ENCODE measurements at places on chromosomes 1 and 21.

- no peak for DNase-seq
Observed at GRCh38 chr1:84759756-84760155, 69.5 kb upstream of the SSX2IP start.

- no peak for DNase-seq
Observed at GRCh38 chr1:165409657-165410358, 35.1 kb downstream of the RXRG start.

DNA sequence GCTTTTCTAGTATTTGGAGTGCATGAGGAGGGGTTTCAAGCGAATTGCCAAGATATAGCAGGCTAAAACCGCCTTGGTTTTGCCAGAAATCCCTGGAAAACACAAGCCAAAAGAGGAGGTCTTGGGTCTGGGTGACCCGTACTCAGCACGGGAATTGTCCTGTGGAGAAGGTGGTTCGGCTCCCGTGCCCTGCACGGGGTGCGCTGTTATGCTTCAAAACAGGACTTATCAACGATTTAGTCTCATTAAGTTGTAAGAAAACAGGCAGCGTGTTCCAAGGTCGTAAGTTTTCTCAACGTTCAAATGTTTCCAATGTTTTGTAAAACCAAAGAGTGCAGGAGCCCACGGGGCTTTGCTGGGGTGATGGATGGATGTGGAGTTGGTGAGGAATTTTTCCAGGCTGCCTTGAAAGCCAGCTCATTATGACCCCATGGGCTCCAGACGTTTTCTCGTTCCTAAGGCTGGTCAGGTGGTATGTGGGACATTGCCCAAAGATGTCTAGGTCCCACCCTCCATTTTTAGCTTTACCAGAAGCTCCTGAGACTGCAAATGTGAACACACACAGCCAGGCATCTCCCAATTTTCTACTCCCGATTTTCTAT, 75.4 kb upstream of the CLDN14 start:
- no peak for DNase-seq

DNA sequence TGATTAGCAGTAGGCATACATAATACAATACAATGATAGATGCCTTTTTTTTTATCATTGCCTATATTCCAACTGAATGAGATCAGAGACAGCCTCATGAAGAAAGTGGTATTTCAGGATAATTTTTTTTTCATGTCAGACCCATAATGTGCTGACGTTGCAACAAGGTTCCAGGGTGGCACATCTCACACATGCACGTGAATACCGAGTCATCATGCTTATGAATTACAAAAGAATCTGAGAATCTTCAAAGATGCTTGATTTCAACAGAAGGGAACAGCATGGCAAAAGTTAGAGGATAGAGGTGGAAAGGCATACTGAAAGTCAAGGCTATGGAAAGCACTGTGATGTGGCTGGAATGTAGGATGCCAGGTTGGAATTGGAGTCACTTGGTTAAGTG, 5.0 kb upstream of the RNF11 start:
- no peak for DNase-seq

- DNase-seq: peak; percentile 27
Observed at GRCh38 chr1:231387770-231388669, 34.1 kb downstream of the EGLN1 start.

DNA sequence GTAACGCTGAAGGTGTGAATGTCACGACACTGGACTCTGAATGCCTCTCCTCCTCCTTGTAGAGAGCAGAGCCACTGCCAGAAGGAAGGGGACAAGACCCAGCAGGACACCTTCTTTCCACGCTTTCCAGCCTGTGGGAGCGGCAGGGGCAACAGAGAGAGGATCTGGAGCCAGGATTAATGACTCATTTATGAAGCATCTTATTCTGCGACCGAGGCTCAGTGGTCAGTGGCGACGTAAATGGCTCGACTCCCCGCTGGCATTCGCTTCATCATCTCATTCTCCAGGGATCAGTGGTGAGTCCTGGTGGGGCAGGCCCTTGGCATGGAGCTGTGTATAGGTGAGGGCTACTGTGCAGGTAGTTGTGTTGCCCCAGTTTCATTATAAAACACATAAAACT, 4.6 kb downstream of the SLC37A1 start:
- peak; percentile 77 for DNase-seq

DNA sequence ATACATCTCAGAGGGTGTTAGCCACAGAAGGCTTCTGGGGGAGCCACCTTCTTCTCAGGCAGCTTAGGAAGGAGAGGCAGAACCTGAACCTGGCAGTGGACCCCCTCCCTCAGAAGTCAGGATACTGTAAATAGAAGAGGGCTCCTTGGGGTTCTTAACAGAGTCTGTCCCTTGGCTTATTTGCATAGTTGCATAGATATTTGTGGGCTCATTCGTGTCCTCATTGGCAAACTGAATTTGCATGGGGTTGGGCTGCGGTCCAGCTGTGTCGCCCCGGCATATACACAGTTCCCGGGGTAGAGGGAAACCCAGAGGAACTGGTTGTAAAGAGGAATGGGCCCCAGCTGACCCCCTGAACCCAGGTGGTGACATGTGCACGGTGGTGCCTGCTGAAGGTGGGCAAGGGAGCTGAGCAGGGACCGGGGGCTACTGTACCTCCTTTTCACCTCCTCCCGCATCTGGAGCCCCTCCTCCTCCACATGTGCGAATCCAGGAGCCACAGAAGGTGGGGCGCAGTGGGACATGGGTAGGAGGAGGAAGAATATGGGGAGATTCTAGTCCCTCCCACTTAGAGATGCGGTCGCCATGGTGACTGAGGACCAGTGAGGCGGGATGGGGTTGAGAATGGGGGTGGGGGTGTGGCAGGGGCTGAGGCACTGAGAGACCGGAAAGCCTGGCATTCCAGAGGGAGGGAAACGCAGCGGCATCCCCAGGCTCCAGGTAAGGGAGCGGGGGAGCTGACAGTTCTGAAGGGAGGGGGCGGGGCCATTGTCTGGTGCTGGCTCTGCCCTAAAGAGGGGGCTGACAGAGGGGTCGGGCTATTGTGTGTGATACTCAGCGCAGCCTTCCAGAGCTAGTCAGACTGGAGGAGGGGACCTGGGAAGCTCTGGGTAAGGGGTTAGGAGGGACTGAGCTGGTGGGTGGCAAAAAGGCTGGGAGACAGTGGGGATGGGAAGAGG, 3.7 kb upstream of the SEMA4A start:
- DNase-seq: no peak

DNA sequence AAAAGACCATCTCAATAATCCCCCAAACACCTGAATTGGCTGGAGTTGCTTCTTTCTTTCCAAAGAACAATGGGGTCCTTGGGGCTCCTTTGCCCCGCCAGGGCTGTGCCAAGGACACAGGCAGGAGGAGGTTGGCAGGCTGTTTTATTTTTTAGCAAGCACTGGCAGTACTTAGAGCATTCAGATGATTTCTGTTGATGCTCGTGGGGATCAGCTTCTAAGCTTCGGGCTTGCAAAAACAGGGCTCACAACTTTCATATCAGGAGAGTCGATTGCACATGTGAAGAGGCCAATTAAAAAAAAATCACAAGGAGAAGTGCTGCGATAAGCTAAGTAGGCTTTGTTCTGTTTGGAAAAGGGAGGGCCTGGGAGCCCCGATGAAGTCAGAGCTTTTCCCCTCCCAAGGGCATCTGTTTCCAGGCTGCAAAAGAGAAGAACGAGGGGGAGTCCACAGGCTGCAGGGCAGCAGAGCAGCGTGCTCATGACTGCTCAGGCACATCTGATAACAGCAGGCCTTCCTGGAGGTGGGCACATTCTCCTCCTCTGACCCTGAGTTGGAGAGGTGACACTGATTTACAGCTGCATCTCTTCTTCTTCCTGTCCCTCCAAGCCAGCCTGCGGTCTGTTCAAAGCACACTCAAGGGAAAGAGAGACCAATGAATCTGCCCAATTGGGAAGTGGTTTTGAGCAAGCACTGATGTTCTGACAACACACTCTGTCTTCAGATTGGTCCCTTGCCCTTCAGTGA, 27.3 kb upstream of the BCAR3 start:
- DNase-seq: no peak

- no peak for DNase-seq
Observed at GRCh38 chr1:97727029-97727428, 193.8 kb downstream of the DPYD start.

GRCh38 chr1:24540051-24540905, 15.6 kb upstream of the NCMAP start:
- DNase-seq: no peak

DNA sequence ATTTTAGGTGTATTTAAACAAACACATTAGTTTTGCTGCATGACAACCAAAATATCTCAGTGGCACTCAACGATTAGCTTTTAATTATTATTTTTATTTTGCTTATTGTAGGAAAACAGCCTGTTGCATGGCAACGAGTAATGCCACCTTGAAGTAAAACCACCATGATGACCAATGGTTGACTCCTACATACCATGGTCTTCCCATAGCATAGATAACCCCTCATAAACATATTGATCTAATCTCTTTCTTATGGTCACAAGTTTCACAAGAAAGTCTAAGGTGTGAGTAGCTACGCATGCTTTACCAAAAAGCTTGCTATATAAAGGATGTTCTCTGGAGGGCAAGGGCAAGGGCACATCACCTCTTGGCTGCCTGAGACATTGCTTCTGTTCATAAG, 61.5 kb upstream of the PTBP2 start:
- no peak for DNase-seq

DNA sequence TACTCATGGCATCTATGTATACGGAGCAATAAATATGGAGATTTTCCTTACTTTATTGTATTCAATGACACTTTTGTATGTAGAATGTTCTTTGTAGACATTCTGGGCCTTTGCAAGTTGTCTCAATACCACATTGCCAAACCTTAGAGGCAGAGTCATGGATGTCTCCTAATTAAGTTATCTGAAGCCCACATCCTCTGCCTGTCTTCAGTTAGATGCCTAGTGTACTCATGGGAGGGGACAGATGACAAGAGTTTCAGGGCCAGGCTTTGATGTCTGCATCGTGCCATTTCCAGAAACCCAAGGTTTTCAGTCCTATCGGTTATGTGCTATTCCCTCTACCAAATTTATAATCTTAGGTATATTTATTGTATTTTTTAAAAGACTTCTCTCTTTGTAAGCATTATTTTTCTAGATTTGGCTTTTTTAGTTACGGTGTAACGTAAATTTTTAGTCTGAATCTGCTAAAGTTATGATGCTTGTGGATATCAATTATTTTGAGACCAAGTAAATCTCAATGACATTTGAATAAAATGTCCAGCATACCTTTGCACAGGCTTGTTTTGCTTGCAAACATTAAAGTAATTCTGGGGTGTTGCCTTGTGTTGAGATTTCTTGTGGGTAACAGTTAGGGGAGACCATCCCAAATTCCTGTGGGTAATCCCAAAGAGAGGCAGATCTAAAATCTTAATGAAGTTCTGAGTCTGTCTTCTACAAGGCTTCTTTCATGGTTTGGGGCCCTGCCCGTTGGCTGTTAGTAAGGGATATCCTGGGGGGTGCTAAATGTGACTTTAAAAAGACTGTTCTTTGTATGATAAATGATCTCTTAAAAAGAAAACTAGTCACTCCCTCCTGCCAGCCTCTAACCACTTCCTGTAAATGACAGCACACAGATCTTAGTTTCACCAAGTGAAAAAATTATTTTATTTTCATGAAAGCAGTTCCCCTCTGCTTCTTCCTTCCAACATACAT, 8.0 kb upstream of the MACF1 start:
- DNase-seq: peak; percentile 59

- no peak for DNase-seq
Observed at GRCh38 chr1:38117444-38117887, 70.9 kb upstream of the POU3F1 start.

DNA sequence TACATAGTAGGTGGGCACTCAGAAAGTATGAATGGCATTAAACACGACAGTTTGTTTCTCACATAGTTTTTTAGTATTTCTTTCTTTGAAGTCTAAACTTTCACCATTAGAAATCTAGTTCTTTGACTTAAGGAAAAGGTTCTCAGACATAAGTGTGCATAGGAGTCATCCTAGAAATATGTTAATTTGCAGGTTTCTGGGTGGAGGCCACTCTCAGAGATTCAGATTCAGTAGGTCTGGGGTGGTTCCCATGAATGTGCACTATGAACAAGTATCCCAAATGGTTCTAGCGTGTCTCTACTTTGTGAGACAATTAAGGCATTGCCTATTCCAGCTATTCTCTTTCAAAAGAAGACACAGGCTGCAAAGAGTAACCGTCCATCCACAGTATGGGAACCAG, 119.3 kb downstream of the NGF start:
- DNase-seq: no peak
